Stimulated activated CD4-positive, alpha-beta T cell treated with anti-CD3 and anti-CD28 coated beads, Interleukin-4, amount 100 ng/mL, for 48 hours (primary cell): ENCODE measurements at places on chromosomes 12 and 14.
A peak's percentile ranks its signal among the peaks of the same experiment; 100 is the strongest.

- no peak for DNase-seq
Measured at GRCh38 chr12:64916411-64917261, 92.2 kb downstream of the TBC1D30 start.

DNA sequence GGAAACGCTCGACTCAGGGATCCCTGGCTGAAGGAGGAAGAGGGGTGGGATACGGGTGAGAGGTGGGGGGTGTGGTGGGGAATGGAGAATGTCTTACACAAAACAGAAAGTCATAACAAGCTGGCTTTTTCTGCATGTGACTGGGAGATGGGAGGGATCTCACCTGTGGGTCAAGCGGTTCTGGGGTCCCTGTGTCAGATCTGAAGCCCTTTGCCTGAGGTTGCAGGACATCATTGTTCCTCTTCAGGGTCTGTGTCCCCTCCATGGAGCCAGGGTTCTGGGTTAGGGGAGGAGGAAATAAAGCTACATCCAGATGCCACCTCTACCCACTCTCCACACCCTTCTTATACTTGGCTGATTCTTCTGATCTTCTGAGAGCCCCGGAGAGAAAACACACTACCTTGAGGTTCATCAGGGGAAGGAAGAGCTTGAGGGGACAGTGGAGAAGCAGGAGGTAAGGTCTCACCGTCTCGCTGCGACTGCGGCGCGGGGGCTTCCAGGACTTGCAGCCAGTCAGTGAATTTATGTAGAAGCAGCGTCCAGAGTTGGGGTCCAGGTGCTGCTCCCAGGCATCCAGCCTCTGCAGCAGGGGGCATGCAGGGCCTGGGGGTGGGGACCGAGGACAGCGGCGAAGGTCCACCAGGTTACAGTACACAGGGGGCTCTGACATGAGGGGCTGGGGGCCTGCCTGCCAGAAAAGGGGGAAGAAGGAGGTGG is 2.5 kb downstream of the ARHGAP9 start:
- DNase-seq, result no peak

- DNase-seq, result no peak
Measured at GRCh38 chr12:54590978-54591591, 2.6 kb upstream of the PPP1R1A start.

DNA sequence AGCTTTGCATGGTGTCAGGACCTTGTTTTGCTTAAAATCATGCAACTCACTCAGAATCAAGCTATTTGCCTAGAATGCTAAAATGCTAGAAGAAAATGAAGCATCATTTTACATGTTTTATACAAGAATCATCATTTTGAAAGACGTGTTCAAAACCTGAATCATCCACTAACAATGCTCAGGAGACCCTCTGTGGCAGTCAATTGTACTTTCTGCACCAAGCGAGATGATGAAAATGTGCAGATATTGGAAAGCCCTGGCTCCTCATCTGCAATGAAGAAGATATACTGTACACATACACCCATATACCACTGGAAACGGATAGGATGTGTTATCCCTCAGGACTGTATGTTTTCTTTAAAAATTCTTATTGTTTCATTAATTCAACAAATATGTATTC is 92.7 kb downstream of the DYRK2 start:
- no peak for DNase-seq

GRCh38 chr12:5071496-5071895 is 27.8 kb downstream of the KCNA5 start:
- DNase-seq, result no peak

DNA sequence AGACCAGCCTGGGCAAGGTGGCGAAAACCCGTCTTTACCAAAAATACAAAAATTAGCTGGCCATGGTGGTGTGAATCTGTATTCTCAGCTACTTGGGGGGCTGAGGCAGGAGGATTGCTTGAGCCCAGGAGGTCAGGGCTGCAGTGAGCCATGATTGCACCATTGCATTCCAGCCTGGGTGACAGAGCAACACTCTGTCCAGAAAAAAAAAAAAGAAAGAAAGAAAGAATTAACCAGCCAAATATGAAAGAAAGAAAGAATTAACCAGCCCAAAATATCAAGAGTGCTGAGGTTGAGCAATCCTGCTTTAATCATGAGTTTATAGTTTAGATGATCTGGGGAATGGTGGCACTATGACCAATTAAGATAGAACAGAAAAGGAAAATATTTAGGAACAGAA is 3.5 kb upstream of the ACTN1 start:
- DNase-seq, result no peak

DNA sequence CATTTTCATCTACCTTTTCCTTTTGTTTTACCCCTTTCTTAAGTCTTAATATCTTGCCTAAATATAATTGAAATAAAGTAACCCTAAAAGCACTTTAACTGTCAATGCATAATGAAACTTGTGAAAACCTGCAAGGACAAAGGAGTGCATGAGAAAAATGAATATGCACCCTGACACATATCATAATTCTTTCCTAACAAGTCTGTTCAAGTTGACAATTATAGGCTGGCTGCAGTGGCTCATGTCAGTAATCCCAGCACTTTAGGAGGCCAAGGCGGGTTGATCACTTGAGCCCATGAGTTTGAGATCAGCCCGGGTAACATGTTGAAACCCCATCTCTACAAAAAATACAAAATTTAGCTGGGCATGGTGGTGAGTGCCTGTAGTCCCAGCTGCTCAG is 65.4 kb downstream of the FGD6 start:
- no peak for DNase-seq

- no peak for DNase-seq
Measured at GRCh38 chr12:53231671-53231920, 413 bp downstream of the RARG start.

DNA sequence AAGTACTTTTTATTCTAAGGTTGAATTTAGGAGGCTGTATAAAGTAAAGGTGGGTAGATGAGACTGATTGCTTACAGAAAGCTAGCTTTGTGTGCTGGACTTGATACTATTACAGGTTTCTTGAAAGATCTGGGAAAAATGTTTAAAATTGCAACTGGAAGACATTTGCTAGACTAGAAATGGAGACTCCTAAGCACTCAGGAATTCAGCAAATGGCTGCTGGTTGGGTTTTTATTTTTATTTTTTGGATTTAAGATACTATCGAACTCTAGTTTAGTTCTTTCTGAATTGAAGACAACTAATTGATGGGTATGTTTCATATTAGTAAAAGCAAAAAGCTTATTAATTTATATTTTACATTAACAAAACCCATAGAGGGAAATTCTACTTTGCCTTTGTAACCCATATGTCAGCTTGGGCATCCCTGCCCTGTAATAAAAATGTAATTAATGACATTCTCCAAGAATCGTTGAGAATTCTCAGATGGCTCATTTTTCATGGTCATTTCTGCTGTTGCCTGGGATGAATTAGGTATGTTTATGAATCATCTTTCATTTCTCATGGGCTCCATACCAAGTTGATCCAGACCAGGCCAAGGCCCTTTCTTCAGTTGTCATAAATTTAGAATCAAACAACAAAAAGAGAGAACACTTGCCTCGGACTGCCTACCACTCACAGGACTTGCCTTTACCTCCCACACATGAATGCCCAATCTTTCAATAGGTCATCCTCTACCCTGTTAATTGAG is 102.1 kb downstream of the ERGIC2 start:
- DNase-seq, result no peak

- no peak for DNase-seq
Measured at GRCh38 chr12:33438025-33438772, 1.4 kb downstream of the SYT10 start.

- DNase-seq, result no peak
Measured at GRCh38 chr12:52063082-52063924, 6.5 kb upstream of the ATG101 start.

GRCh38 chr12:130143136-130143535 is 19.1 kb upstream of the FZD10 start:
- no peak for DNase-seq

GRCh38 chr12:116465856-116466255 is 93.3 kb upstream of the MAP1LC3B2 start:
- no peak for DNase-seq

DNA sequence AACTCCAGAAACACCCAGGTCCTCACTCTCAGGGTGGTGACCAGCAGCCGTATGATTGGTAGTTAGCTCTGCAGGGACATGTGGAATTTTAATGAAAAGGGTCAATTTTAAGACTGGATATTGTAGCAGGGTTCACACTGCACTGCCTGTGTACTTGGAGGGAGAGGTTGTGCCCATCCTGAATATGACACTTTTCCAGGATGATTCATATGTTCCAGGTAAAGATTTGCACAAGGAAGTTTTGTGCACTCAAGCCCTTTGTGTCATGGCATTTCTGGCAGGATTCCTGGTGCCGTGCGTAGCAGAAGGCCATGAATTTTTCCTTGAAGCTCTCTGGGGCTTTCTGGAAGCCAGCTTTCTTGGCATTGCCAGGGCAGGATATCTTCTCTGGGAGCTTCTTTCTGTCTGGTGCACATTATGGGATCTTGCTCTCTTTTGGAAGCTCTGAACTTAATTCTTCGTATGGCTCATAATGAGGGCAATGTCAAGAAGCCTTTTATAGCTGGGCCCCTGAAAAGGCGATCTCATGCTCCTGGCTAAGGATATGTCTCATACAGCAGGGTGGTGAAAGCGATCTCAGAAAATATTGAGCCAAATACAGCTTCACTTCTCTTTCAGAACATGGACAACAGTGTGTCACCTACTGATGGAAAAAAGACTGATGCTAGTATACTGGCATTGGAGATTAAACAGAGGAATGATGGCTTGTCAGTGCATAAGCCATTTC is 1133.9 kb downstream of the AACS start:
- DNase-seq, result no peak

DNA sequence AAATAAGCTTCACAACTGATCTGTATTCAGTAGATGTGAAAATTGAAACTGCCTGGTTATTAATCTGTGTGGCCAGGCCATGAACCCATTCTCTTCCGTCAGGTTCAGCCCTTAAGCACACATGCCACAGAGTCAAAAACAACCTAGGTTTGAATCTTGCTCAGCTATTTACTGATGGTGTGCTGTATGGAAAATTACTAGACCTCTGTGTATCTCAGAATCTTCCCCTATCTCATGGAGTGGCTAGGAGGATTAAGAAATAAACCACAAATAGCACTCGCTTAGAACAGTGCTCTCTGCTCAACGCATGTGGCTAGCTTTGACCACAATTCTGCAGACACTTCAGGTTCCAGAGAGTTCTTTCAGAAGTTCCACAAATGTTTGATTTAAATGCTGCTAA is 240.7 kb upstream of the PLEKHG7 start:
- DNase-seq, result no peak

- DNase-seq, result no peak
Measured at GRCh38 chr12:14284184-14284722, 81.2 kb upstream of the ATF7IP start.

DNA sequence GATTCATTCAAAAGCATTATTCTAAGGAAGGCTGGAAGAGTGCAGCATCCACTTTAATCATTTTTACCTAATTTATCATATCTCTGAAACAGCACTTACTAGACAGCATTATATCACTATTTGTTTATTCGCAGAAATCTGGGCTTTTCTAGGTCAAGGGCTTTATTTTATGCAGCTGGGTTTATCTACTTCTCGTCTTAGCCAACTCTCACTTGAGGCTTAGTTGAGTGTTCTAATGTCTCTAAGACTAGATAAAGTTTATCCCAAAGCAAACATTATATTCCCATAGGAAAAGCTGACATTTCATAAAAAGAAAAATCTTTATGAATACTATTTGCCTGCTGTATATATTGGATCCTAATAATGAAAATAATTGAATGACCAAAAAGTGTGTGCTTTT is 720.8 kb upstream of the FLRT2 start:
- DNase-seq, result no peak

DNA sequence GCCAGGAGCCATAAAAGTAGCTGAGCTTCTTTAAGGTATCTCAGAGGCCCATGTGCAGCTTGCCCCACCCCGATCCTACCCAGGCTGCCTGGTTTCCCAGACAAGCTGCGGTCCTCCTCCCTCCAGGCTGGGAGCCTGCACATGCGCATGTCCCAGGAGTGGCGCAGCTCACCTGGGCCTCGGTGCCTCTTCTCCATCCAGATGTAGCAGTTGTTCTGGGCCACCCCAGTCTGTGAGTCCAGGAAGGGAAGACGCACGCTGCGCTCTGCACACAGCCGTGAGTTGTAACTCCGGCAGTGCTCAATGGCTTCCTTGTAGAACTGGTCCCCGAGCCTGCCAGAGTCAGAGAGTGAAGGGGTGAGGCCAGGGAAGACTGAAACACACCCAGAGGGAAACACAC is 122.3 kb downstream of the DPF3 start:
- DNase-seq, result no peak

DNA sequence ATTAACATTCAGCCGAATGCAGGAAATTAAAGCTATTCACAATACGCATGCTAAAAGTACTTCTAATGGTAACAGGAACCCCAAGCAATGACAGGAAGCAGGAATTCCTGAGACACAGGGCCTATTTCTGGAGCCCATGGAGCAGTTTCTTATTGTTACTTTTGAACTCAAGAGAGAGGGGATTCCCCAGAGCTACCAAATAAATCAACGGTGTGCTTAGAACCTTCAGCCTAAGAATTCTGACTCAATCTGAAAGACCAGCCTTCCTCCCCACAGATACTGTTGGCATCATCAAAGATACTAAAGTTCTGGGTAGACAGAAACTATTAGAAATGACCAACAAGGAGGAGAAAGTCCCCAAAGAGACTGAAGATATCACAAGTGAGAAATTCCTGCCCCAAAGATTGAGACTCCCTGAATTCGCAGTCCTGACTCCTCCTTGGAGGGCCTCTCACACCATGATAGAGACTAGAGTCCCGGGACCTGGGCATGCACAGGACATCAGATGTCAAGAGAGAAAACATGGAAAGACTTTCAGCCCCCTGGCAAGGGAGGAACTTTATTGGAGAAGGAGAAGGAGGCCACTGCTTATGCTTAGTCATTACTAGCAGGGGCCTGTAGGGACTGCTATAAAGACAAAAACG is 32.7 kb downstream of the RTRAF start:
- no peak for DNase-seq

GRCh38 chr14:60636879-60637478 is 12.3 kb downstream of the SIX1 start:
- DNase-seq, result no peak

- peak; percentile 15 for DNase-seq
Measured at GRCh38 chr14:34872822-34873588, 2.2 kb downstream of the BAZ1A start.

DNA sequence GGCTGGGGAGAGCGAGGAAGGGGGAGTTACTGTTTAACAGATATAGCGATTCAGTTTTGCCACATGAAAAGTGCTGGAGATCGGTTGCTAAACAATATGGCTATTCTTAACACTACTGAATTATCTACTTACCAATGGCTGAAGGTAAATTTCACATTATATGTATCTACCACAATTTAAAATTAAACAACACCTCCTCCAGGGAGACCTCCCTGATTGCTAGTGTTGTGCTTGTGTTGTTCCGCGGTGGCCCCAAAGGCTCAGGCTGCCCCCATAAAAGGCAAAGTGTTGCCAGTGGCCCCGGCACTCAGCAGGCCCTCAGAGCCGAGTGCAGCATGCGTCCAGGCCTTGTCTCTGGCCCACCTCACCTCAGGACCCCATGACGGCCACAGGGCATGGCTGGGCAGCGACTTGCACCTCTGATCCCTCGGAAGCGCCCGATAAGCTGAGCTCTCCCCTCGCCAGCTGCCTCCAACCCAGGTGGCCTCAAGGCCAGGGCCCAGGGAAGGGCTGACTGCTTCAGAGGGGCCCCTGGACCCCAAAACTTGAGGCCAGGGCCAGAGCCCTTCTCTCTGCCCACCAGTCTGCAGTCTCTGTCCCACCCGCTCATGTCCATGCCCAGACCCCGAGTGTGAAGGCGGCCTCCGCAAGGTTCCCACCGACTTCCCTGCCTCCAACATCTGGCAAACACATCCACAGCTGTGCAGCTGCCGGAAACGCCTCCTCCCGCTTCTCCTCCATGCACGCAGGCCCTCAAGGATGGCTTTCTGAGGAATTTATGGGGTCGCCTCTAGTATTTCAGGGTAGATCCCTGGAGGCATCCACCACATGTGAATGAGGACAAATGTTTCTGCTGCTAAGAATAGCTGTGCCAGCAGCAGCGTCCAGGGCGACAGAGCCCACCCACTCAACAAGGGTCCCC is 60.0 kb downstream of the NCOR2 start:
- DNase-seq, result no peak
